Endothelial cell (in vitro differentiated cells): ENCODE measurements at places on chromosomes 5 and 9.

DNA sequence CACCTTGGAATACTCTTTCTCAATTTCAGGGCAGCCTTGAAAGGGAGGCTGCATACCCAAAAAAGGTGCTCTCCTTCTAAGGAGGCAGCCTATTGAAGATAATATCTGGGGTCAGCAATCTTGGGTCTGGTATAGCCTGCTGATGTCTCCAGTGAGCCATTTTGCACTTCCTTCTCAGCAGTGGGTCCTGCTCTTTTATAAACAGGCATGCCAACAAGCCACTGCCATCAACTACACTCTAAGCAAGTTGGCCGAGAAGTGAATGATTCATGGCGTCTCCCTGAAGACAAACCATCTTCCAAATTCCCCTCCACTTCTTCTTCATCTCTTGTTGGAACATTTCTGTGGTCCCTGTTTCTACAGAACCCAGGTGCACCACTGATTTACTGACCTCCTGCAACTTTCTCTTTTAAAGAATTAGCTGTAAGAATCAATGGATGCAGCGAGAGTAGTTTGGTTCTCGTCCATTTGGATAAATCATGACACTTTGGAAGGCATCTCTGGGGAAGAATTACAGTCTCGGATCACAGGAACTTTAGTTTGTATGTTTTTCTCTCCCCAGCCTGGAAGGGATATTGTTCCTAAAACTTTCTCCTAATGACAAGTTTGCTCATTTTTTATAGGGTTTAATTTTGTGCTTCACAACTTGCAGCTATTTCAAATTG is 108.3 kb downstream of the INSYN2B start:
- DNase-seq, result no peak

DNA sequence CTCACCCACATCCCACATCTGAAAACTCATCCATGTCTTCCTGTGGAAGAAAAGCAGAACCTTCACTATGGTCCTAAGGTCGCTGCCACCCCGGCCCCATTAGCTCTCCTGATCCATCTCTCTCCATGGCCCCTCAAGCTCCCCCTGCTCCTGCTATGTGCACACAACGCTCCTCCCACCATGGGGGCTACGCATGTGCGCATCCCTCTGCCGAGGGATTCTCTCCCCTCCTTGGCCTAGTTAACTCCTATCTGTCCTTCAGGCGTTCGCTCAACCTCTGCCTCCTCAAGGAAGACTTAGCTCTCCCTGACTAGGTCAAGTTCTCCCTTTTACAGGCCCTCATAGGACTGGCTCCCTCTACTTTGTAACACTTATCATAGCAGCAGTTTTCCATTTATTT is 9.8 kb downstream of the AKNA start:
- DNase-seq, result no peak

GRCh38 chr5:135195270-135195608 is 161.2 kb upstream of the PITX1 start:
- no peak for DNase-seq

DNA sequence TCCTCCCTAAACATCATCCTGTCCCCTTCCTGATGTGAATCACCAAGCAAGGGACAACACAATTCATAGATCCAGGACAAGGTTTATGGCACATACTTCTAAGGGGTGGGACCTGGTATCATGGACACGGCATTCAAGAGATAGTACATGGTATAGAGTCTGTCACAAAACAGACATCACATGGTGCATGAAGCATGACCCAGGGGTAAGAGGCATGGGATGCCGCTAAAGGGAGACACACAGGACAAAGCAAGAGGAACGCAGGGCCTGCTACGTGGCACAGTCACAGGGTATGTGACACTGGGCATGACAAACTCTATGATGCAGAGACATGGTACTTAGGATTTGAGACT is 20.7 kb downstream of the GSN start:
- DNase-seq, result no peak

DNA sequence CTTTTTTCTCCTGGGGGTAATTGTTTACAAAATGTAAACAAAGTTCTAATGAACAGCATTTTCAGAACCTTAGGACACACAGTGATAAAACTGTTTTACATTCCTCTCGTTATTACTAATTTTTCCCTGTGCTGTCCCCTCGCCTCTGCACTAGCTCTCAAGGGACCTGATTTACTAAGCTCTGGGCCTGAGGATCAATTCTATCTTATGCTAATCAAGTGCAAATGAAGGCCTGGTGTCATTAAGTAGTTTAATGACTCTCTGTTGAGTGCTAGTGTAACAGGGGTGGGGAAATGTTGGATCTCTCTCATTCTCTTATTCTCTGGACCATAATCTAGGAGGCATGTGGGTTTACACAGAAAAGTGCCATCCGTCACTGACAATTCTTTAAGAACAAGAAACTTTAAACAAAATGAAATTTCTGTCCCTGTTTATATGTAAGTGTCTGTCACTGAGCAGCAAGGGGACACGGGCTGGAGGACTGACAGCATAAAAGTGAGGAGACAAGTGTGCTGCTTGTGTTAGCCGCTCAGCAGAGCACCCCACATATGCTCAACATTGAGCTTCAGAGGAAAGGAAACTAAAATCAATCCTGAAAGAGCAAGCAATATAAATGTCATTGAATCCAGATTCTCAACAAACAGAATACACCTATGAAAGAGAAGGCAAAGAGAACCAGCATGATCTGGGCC is 115.4 kb downstream of the WDR41 start:
- no peak for DNase-seq

GRCh38 chr5:141945511-141946051 is 12.4 kb downstream of the PCDH12 start:
- no peak for DNase-seq

- no peak for DNase-seq
These were observed 979 bp downstream of the PCDHGA12 start for GRCh38 chr5:141431286-141431685.

- DNase-seq, result no peak
These were observed 772.7 kb downstream of the PRELID2 start for GRCh38 chr5:145062280-145063062.

- no peak for DNase-seq
These were observed 108.3 kb upstream of the GNA14 start for GRCh38 chr9:77756449-77756848.

DNA sequence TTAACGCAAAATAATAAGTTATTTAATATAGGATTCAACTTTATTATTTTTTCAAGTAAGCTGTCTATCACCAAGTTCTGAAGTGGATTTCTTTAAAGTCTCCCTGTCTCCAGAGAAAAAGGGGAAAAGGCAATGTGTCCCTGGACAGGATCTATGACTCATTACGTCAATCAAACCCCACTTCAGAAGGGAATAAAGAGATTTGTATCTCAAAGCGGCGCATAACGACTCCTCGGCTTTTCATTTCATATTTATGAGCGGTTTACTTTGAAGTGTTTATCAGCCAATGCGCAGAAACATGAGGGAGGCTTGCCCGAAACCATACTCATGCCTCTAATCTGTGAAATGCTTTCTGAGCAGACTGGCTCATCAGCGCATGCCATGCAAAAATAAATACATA is 938.6 kb upstream of the WWC1 start:
- no peak for DNase-seq

GRCh38 chr9:100150214-100150613 is 51.2 kb downstream of the INVS start:
- DNase-seq, result no peak
